CD4-positive, alpha-beta T cell treated with Interleukin-4 for 1 hour (primary cell): ENCODE measurements at places on chromosomes 3 and 15.

GRCh38 chr15:34064438-34064837 is 25.4 kb upstream of the AVEN start:
- no peak for DNase-seq

- DNase-seq, result no peak
Measured at GRCh38 chr3:45199837-45200648, 26.0 kb downstream of the TMEM158 start.

GRCh38 chr3:197186887-197187588 is 111.4 kb downstream of the DLG1 start:
- DNase-seq, result no peak

- DNase-seq, result no peak
Measured at GRCh38 chr15:63040509-63040908, 2.0 kb upstream of the TPM1 start.

DNA sequence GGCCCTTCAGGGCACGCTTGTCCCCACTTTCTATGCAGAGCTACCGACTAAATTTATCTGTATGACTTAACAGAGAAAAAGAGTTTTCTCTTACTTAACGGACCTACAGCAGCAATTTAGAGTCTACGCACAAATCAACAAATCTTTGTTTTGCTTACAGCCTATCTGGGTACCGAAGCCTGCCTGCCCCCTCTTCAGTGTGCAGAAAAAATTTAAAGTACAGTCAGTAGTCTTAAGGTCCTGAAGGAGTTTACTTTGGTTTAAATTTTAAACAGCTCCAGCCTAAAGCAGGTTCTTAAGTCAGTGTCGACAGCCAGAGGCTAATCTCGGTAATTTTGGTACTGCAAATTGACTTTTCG is 570 bp downstream of the SACM1L start:
- peak; percentile 38 for DNase-seq

- DNase-seq, result no peak
Measured at GRCh38 chr3:192408007-192408646, 319.2 kb downstream of the FGF12 start.

DNA sequence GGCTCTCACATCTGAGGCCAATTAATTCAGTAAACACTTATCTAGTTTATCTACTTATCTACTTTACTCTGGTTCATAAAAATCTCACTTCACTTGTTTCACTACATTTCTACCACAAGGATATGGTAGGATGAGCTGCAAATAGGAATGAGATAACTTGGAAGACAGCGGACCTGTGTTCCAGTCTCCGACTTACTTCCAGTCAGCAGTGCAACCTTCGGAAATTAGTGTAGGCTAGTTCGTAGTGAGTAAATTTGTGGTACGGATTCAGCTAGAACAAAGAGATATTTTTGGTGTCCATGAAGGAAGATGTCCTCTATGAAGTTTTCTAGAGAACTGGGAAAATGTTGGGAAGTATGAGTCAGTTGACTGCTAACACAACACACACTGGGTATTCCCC is 66.3 kb downstream of the TPRG1 start:
- no peak for DNase-seq

- DNase-seq, result no peak
Measured at GRCh38 chr15:71775856-71776255, 34.5 kb upstream of the NR2E3 start.

DNA sequence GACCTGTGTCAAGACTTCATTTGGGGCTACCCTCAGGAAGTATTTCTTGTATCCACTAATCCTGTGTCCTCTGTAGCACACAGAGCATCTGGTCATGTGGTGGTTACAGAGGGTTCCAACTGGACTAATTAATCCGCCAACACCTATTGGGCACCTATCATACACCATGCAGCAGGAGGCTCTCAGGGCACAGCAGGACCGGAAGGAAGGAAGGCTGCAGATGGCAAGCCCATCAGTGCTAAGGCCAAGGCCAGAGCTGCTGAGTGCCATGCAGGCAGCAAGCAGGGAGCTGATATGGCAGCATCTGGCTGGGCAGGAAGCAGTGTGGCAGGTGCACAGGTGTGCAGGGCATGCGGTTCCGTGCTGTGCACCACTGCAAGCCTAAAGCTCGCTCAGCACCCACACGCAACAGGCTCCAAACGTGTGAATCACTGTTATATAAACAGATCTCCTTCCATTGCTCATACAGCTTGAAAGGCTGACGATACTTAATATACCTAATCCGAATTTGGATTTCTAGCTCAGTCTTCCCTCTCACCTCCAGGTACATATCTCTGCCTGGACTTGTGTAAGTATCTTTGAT is 64.4 kb upstream of the SNRPA1 start:
- DNase-seq, result no peak

DNA sequence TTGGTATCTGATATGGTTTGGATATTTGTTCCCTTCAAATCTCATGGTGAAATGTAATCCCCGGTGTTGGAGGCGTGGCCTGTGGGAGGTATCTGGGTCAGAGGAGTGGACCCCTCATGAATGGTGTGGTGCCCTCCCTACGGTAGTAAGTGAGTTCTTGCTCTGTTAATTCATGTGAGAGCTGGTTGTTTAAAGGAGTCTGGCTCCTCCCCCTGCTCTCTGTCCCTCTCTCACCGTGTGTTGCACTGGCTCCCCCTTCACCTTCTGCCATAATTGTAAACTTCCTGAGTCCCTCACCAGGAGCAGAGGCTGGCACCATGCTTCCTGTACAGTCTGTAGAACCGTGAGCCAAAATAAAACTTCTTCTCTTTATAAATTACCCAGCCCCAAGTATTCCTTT is 246.9 kb upstream of the AGTR1 start:
- DNase-seq, result no peak

DNA sequence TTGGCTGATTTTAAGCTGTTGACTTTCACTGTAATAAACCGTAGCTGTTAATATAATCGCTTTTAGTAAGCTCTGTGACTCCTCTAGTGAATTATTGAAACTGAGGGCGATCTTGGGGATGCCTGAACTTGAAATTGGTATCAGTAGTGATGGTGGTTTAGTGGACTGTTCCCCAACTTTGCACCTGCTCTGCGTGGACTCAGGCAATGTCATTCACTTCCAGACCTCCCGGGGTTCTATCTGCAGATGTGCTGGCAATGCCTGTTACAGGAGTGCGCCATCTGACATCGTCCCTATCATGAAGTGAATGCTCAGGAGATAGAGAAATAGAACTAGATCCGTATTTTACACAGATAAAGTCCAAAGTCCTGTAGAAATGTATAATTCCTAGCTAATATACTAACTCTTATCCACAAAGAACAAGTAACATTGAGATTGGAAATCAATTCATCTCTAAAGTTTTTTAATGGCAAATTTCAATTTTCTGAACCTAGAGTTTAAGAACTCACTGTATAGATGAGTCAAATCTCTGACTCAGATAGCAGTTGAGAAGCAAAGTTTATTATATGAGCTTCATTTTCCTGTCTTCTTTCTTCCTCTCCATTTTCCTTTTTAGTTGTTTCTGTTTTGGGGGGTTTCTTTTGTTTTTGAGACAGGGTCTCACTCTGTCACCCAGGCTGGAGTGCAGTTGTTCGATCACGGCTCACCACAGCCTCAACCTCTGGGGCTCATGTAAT is 51.8 kb downstream of the HEG1 start:
- no peak for DNase-seq

- DNase-seq, result no peak
Measured at GRCh38 chr3:36653095-36653494, 111.3 kb downstream of the DCLK3 start.

GRCh38 chr15:77851691-77852090 is 219.0 kb upstream of the LINGO1 start:
- DNase-seq, result no peak

DNA sequence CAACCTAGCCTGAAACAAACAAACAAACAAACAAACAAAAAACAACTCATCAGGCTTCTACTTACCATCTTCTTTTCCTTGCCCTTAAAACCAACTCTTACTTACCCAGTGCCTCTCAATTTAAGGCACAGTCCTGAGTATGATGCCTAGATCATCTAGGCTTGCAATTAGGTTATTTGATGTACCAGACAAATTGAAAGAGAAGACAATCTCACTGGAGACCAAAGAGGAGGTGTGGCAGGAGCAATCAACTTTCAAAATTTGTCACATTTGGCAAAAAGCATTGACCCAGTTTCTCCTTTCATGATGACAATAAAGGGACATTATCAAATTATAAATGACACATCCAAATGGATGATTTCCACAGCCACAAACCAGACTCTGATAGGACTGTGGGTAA is 36.0 kb downstream of the AAGAB start:
- no peak for DNase-seq

DNA sequence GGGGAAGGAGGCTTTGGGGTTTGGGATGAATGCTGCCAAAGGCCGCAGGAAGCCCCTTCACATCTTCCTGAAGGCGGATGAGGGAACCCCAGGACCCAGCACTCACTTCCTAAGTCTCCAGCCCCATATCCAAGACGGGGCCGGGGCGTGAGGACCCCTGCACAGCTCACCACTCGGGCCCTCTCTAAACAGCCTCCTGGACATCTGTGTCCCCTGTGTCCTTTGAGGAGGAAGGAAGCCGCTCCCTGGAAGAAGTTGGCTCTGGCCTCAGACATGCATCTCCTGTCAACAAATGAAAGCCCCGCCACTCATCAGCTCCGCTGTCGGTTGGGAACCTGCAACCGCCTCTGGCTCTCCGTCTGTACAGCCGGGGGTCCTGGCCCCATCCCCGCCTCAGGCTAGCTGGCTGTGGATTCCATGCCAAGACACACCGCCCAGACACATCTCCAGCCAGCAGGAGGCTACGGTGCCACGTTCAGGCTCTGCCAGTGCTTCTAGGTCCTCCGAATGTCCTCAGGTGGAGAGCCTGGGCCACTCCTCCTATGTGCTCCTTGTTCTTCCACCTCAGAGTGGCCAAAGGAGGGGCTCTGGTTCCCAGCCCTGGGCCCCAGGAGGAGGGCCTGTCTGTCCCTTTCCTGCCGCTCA is 140.0 kb upstream of the MEF2A start:
- no peak for DNase-seq

- DNase-seq, result no peak
Measured at GRCh38 chr3:15519096-15519495, 2.4 kb downstream of the COLQ start.
